Stimulated activated CD8-positive, alpha-beta memory T cell treated with anti-CD3 and anti-CD28 coated beads, Interleukin-2, amount 100 ng/mL, for 1 hour (primary cell): ENCODE measurements at places on chromosomes 16 and 17.

- no peak for DNase-seq
Observed at GRCh38 chr16:81951564-81951963, 59.7 kb downstream of the SDR42E1 start.

- no peak for DNase-seq
Observed at GRCh38 chr16:105521-105920, 27.5 kb downstream of the MPG start.

DNA sequence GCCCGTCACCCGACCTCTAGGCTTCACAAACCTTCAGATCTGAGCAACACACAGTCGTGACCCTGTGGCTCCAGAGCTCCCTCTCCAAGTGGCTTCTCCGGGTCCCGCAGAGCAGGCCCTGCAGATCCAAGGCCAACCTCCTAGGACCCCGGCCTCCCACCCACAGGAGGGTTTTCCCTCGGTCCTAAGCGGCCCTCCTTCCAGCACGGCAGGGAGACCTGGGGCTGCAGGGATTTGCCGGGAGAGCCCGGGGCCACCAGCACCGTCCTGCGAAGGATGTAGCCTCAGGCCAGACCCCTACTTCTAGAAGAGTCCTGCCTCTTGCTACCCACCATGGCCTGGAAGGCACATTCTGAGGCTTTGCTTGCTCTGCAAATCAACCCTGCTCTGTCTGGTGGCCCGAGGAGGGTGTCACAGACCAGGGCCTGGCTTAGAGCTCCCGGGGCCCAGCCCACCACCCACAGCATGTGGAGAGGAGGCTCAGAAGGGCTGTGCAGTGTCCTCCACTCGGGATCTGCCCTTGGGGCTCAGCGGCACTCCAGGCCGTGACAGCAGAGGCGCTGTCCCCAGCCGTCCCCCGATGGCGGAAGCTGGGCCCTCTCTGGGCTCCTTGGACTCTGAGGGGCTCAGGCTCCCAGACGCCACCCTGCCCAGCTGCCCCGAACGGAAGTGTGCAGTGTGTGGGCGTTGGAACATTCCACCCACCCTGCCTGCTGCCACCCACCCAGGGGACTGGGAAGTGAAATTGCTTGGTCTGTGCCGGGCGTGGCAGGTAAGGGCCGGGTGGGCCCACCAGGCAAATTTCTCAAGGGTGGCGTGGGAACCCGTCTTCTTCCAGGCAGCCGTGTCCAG, 28.8 kb upstream of the ACSF3 start:
- DNase-seq = no peak

DNA sequence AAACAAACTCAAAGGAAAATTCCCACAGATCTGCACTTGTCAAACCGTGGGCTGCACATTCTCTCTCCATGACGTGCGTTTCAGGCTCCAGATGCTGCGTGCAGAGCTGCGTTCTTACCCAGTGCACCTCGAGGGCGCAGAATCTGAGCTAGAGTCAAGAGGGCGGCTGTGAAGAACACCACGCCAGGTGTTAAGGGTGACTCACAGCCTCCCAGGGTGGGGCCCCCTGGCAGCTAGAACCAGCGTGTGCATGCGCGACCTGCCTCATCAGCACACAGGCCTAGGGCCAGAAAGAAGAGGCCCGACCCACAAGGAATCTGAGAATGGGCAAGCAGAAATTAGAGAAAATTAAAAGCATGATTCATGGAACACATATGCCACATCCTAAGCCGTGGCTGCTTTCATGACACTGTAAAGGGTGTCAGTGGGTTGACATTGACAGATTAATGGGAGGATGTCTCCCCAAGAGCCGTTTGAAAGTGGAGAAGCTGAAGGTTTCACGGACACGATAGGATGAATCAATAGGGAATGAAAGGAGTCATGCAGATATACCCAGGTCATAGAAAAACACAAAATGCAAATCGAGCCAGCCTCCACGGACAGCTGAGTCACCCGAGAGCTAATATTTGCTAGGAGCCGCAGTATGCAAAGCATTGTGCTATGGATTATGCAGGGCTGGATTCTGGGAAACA, 29.0 kb downstream of the MARCHF10 start:
- DNase-seq = no peak

DNA sequence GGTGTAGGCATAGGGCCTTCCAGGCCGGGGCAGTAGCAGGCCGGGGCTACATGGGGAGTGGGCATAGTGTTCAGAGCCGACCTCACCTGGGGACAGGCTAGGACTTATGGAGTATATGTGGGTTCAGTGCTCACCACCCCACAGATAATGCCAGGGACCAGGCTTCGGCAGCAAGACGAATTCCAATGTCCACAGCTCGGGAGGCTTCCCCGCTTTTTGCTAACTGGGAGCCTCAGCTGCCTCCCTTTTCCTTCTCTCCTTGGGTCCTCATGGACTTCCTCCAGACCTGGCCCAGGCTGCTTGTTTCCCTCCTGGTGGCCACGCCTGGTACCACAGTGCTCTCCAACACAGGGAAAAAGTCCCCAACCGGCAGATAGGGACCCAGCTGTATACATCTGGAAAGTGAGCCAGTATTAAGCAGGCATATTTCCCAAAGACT, 20.1 kb upstream of the SLC46A1 start:
- no peak for DNase-seq

DNA sequence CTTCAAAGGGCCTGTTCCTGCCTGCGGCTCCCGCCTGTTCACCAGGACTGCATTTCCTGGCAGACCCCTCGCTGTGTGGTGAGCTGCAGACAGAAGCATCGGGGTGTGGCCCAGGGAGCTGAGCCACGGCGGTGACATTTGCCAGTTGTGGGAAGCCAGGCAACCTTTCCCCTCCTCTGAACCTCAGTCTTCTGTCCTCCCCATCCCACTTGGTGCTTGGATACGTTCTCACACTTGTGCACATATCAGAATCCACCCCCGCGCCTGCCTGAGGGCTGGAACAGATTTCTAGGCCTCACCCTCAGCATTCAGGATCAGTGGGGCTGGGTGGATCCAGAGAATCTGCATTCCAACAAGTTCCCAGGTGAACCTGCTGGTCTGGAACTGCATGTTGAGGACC, 63.5 kb downstream of the CRISPLD2 start:
- no peak for DNase-seq

DNA sequence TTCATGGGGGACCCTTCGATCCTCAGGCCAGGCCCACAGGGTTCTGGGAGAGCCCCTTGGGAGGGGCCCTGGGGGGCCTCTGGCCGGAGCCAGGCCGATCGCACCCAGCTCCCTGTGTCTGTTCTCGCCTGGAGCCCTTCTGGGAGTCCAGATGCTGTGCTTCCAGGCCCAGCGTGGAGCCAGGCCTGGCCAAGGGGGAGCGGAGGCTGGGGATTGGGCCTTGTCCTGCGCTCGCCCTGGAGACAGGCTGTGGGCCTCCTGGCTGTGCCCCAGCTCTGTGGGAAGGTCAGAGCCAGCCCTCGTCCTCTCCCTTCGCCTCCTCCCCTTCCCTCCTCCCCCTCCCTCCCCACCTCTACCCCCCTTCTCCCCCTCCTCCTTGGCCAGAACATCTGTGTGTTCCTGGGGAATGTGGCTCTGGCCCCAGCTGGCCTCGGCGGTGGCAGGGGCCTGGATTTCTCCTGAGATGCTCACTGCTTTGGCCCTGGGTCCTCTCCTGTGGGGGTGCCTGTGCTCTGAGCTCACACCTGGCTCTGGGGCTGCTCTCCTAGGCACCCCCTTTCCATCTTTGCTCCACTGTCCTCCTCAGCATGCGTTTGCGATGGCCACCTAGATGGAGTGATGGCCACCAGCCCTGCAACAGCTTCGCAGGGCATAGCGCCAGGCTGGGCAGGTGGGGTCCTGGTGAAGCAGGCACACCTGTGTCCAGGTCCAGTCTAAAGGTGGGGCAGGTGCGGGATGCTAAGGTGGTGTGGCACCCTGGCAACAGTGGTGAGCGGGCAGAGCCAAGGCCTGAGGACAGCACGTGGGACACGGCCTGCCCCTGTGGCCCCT, 90.6 kb upstream of the CIBAR2 start:
- DNase-seq = no peak
